Placental pericyte (primary cell): ENCODE measurements at places on chromosomes 13 and 19. TPM values are rescaled to one million over a fixed set of nuclear protein-coding genes. Genes with fewer than 3 reads are reported as not detected.

Gene IL27RA
- 0.88 and 2.4 TPM in 2 replicates for total RNA-seq

Gene SPACA7
- total RNA-seq, result not detected in 2 replicates

Gene RASAL3
- total RNA-seq, result not detected in 2 replicates

Gene CRB3
- not detected in 2 replicates for total RNA-seq

Gene ZNF709
- total RNA-seq, result 0.66 and 1.9 TPM in 2 replicates

Gene CNFN
- total RNA-seq, result not detected in 2 replicates

Gene CYP4F8
- not detected in 2 replicates for total RNA-seq

Gene PSG2
- total RNA-seq, result 0.14 TPM in 1 of 2 replicates, not detected in the other

Gene DNMT1
- 23.4 and 96.8 TPM in 2 replicates for total RNA-seq

Gene MAST3
- 3.0 and 3.1 TPM in 2 replicates for total RNA-seq

Gene CLDND2
- not detected in 2 replicates for total RNA-seq

Gene PCP2
- not detected in 2 replicates for total RNA-seq

Gene FOXO1
- 1.1 and 1.9 TPM in 2 replicates for total RNA-seq

Gene RFX1
- total RNA-seq, result 5.9 and 6.1 TPM in 2 replicates

Gene PSG5
- total RNA-seq, result 0.66 and 5.3 TPM in 2 replicates

Gene ZNF865
- 2.4 and 2.6 TPM in 2 replicates for total RNA-seq

Gene ZNF416
- 6.3 and 8.6 TPM in 2 replicates for total RNA-seq

Gene PDE4C
- total RNA-seq, result 0.29 and 1.3 TPM in 2 replicates

Gene ZNF888
- 2.8 and 4.7 TPM in 2 replicates for total RNA-seq

Gene EPSTI1
- 2.6 and 4.2 TPM in 2 replicates for total RNA-seq

Gene SCGB2B2
- total RNA-seq, result under 0.01 and 0.22 TPM in 2 replicates

Gene ZIK1
- 3.5 and 15.3 TPM in 2 replicates for total RNA-seq
